Mammary epithelial cell (primary cell): ENCODE measurements at places on chromosomes 4 and X. TPM values are rescaled to one million over a fixed set of nuclear protein-coding genes. Genes with fewer than 3 reads are reported as not detected.

Gene DUX4
- not detected for total RNA-seq

Gene BANK1
- not detected in 2 replicates for total RNA-seq

Gene RAB39B
- 2.7 TPM for total RNA-seq

Gene P2RY8
- not detected in 2 replicates for total RNA-seq
